ENCODE measurements at places on chromosomes 5 and 9.

DNA sequence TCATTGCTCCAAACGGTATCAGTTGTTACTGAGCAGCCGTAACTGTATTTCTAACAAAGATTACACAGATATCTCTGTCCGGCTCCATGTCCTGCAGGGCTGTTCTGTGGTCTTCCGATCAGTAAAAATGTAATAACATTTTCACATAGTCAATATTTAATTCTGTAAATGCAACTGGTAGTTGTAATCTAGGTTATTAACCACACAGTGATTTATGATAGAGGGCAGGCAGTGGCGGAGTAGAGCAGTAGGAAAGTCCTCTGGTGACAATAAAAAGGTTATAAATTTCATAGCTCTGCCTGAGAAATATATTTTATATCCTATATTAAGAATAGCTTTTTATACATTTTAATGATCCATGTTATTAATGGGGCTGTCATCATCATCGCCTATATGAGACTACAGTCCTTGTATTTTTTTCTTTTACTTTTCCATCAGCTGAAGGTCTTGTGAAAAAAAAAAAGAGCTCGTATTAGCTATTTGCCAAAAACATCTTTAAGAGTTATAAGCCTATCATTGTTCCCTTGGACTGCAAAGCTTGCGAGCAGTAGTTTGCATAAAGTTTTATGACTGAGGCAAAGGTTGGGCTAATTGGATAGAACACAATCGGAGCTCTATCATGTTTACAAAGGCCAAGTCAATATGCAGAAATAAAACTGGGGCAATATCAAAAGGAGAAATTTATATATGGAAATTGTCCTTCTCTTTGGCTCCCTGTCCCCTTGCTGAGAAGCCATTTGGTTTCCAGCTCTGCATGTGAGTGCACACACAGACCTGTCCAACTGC lies 648.0 kb downstream of the IRX1 start:
- DNase-seq: no peak

DNA sequence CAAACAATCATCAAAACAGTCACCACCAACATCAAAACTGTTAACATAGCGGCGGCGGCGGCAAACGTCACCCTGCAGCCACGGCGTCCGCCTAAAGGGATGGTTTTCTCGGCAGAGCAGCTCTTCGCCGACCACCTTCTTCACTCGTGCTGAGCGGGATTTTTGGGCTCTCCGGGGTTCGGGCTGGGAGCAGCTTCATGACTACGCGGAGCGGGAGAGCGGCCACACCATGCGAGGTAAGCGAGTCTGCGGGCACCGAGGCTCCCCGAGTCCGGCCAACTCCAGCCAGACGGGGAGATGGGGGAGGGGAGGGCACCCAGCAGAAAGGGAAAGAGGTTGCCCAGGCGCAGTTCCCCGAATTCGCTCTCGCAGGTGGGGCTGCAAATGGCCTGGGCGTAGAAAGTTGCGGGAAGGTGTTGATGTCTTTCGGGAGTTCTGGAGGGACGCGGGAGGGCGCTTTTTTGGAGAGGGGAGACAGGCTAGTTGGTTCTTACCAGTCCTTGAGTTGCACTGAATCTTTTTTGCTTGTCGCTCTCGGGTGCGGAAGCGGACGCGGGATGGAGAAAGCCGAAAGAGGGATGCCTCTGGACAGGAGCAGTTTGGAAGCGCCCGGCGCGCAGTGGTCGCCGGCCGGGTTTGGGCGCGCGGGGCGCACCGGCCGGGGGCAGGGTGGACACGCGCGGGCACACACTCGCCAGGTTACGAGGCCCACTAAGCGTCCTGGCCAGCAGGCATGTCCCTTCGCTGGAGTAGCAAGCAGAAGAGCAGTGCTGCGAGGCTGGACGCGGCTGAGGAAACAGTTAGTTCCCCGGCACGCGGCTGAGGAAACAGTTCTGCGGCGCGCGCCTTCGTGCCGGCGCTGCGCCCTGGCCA lies 849 bp downstream of the RORB start:
- no peak for DNase-seq

GRCh38 chr9:121807823-121808278 lies 156.4 kb downstream of the DAB2IP start:
- DNase-seq: no peak

DNA sequence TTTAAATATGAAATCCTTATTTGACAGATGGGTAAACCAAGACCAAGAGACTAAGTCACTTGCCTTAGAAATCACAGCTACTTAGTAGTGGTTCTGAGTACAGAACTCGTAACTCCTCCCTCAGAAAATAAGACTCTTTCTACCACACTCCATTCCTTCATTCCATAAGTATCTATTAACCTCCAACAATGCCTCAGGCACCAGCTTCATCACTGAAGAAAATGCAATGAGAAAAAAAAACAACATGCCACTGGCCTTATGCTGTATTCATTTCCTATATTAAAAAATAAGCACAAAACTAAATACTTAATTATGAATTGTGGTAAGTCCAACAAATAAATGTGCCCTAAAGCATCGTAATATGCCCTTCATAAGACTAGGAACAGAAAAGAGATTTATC lies 13.5 kb upstream of the FREM1 start:
- no peak for DNase-seq

- DNase-seq: no peak
These were observed 19.4 kb upstream of the FCN1 start for GRCh38 chr9:134937164-134937555.
